ENCODE measurements at places on chromosomes 6 and 20. TPM values are rescaled to one million over a fixed set of nuclear protein-coding genes. Genes with fewer than 3 reads are reported as not detected.

KCNQ5 gene
- total RNA-seq: 14.9 TPM

PLTP gene
- 43.0 TPM for total RNA-seq

PPIL6 gene
- total RNA-seq: 9.4 TPM

SPDEF gene
- total RNA-seq: not detected

TBXT gene
- 0.13 TPM for total RNA-seq

ADGRF5 gene
- 0.38 TPM for total RNA-seq

GDAP1L1 gene
- 52.3 TPM for total RNA-seq

DNA sequence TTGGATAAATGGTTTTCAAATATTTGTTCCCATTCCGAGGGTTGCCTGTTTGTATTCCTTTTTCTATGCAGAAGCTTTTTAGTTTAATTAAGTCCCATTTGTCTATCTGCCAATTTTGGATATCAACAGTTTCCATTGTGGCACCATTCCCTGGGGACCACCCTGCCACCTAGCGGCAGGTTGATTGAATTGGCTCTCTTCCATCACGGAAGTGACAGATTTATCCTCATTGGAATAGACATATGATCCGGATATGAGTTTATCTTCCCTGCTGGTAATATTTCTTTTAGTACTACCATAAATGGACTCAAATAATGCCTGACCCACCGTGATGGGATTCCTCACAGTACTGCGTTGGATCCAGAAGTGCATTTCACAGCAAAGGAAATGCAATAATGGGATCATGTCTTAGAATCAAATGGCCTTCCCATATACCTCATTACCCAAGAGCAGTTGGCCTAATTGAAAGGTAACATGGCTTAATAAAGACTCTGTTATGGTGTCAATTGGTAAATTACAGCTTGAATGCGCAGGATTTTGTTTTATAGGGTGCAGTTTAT, 327.0 kb downstream of the BMP2 start:
- no peak for ATAC-seq

DNA sequence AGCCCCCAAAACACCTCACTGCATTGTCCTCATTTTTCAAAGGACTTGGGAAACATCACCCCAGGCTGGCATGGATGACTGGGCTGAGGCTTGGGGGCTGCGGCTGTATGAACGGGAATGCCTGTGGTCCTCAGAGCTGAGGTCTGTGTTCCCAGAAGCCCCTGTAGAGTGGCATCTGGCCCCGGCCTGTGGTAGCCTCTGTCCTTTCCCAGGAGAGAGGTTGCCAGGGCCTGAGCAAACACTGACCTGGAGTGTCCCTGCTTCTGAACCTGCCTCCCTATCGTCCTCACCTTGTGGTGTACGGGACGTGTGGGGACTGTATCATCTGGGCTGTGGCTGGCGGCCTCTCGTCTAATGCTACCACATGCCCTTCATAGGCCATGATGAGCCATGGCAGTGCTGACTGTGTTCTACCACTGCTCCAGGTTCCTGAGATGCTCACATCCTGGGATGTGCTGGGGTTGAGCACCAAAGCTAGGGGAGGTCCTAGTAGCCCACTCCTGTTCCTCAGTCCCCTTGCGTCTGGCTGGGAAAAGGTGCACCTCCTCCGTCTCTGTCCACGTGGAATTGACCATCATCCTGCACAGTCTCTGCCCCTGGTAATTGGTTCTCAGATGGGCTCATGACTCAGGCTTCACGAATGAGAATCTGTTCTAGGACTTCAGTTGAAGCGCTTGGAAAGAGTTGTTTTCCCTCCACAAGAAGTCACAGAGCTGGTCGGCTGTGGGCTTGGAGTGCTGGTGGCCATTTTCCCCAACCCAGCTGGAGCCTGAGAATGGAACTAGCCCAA, 27.6 kb downstream of the PHACTR3 start:
- no peak for ATAC-seq

DNA sequence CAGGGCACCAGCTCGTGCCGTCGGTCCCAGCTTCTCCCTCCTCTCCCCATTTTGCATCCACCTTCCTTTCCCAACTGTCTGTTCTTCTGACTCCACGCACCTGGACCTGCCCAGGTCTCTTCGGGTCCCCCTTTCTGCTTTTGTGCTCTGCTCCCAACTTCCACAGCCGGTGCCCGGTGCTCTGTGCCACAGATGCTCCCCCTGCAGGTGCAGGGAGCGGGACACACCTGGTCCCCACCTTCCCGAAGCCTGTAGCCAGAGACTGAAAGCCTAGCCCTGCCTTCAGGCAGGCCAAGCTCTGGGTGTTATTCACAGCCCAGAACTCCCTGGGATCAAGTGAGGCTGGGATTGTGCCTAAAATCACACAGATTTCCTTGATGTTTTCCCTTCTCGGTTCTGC, 24.6 kb upstream of the BMP7 start:
- no peak for ATAC-seq

DNA sequence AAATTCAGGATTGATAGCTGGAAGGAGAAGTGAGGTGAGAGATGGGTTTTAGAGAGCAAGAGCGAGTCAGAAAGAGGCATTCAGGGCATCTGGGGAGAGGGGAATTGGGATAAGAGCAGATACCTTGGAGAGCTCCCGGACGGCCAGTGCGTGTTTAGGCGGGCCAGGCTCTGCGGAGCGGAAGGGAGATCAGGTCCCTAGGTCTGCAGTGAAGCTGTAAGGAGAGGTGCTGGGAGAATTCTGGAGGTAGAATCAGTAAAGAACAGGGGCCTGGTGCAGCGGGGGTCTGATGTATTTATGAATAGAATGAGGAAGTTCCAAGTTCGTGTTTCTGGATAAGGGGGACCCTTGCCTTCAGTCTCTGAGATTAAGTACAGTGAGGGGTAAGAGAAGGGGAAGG, 47.4 kb upstream of the FAM83D start:
- ATAC-seq: no peak

- ATAC-seq: no peak
These were observed 421.0 kb downstream of the TENT5A start for GRCh38 chr6:81331526-81331925.

DNA sequence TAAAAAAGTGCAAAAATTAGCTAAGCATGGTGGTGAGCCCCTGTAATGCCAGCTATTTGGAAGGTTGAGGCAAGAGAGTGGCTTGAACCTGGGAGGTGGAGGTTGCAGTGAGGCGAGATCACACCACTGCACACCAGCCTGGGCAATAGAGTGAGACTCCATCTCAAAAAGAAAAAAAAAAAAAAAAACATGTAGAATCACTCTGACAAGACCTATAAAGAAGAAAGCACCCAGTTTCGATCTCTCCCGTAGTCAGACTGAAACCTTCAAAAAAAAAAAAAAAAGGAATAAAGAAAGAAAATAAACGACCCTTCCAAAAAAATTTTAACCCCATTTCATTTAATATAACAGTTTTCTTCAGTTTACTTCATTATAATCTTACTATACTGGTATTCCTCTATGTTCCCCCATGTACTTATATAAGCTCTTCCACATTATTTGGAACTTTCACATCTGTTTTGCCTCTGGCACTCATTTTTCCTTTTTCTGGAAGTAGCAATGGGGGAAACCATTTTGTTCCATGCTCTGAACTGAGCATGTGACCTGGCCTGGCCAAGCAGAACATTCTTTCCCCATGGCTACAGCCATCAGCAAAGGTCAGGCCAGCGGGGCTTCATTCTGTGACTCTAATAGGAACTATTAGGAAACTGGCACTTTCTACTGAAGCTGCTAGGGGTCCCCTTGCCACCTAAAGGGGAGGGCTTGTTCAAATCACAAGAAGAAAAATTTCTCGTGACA, 9.6 kb downstream of the SLC18B1 start:
- ATAC-seq: no peak

GRCh38 chr6:148037496-148037895, 305.1 kb upstream of the SASH1 start:
- no peak for ATAC-seq

DNA sequence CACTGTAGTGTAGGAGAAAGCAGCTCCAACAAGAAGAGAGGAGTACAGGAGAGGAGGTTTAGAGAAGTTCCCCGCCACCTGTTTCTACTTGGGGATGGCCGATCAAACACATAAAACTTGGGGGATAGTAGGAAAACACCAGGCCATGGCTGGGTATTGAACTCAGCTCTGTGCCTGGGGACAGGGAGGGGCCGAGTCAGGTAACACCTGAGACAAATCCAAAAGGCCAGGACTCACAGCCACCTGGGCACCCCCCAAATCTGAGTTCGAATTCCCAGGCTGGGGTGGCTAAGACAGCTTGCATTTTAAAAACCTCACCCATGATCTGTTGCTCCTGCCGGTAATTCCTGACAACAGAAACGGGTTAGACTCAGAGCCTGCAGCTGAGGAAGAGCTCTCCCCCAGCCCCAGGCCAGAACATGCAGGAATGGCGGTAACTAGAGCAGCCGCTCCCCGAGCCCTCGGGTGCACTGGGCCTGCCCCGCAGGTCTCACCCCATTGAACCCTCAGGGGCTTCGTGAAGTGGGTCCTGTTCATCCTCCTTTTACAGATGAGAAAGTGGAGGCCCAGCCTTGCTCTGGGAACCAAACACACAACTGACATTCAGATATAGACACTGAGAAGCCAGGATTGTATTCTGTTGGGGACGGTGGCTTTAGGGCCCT, 61.0 kb downstream of the TCP11 start:
- no peak for ATAC-seq

- peak; percentile 77 for ATAC-seq
These were observed 11.0 kb downstream of the TSPYL1 start for GRCh38 chr6:116268589-116269293.

DNA sequence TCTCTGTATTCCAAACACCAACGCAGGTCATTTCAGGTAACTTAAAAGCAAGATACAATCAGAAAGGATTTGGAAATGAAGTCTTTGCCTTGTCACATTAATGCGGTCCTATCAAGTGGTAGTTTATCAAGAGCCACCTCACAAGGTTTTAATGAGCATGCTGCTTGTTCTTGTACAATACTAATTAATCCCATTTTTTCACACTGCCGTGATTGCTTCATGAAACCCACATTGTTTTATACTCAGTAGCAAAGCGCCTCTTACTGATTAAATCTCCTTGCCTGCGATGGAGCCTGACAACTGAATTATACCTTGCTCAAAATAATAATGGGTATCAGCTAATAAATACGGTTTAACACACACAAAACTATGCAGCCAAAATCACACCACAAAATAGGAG, 234.1 kb upstream of the TSHZ2 start:
- no peak for ATAC-seq

GRCh38 chr6:169832247-169832948, 81.0 kb downstream of the ERMARD start:
- ATAC-seq: no peak

DNA sequence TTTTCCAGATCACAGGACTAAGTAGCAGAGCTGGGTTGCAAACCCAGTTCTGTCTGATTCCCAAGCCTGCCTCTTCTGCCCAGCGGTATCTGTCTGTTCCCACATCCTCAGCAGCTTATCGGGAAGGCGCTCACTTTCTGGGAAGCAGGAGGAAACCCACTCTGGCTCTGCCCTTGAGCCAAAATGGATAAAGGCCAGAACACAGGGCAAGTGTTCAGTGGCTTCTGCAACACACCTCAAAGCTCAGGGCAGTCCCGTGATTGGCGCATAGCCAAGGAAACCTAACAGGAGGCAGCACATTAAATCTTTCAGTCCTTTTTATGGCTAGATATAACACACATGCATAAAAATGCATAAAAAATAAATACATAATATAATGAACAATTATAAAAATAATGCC, 262.2 kb downstream of the NRN1 start:
- ATAC-seq: no peak

DNA sequence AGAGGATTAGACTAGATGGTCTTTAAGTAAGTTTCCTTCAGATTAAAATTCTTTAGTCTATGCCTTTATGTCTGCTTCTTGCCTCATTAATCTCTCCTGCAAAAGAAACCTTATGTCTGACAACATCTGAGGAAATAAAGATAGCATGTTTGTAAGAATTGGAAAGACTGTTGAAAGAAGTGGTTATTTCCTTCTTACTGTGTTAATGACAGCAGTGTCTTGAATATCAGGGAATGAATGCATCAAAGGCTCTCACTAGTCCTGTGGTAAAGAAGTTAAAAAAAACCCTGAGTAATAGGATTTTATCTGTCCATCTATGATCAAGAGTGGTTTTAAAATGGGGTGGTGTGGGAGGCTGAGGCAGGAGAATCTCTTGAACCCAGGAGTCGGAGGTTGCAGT, 302.0 kb downstream of the PRL start:
- no peak for ATAC-seq

DNA sequence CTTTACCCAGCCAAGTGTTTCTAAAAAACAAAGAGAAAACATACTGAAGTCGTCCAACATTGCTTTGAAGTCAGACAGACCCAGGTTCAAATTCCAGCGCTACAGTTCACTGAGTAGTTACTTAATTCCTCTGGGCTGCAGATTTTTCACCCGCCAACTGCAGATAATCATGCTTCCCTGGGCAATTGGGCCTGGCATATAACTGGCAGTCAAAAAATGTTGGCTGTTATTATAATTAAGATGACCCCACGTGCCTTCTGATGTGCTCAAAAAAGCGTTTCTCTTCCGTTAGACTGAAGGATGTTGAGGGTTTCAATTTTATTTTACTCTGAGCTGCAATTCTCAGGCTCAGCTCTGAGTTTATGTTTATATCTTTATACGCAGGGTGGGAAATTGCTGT, 156.1 kb upstream of the CITED2 start:
- ATAC-seq: no peak

GRCh38 chr6:4349931-4350330, 214.6 kb upstream of the ECI2 start:
- no peak for ATAC-seq

- ATAC-seq: no peak
These were observed 5.2 kb upstream of the FOXO3 start for GRCh38 chr6:108555399-108556052.

- no peak for ATAC-seq
These were observed 1.9 kb upstream of the SRSF3 start for GRCh38 chr6:36592221-36592655.

GRCh38 chr6:77837034-77837784, 184.4 kb downstream of the MEI4 start:
- no peak for ATAC-seq

- ATAC-seq: no peak
These were observed 260.3 kb upstream of the FAM83B start for GRCh38 chr6:54586251-54586650.

- peak; percentile 85 for ATAC-seq
These were observed 92.4 kb downstream of the NCR2 start for GRCh38 chr6:41427642-41428335.

DNA sequence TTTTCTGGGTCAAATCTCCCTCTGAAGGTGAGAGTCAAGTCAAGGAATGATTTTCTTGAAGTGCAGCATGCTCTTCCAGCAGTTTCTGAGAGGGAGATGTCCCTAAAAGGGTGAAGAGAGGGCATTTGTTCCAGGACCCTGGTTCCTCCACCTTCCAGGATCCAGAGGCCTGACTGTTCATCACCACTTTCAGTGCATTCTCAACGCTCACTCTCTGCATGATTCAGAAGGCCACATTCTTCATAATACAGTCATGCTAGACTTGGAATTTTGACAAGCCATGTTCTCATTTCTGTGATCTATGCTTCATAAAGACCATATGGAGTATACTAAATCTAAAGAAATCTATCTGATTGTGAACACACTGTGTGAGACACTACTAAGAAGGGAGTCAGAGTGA, 85.1 kb downstream of the PDE7B start:
- ATAC-seq: no peak
